ENCODE measurements at places on chromosomes 1 and 21. TPM values are rescaled to one million over a fixed set of nuclear protein-coding genes. Genes with fewer than 3 reads are reported as not detected.

GRCh38 chr1:78980511-78980910 lies 26.0 kb downstream of the ADGRL4 start:
- DNase-seq, result no peak
- no peaks in the 10 kb centered on the region for H3K27me3 ChIP-seq
- no peak overlapping the region for H3K27ac ChIP-seq
- no peaks in the 10 kb centered on the region for H3K36me3 ChIP-seq

FCRL1 gene
- total RNA-seq, result not detected

DNA sequence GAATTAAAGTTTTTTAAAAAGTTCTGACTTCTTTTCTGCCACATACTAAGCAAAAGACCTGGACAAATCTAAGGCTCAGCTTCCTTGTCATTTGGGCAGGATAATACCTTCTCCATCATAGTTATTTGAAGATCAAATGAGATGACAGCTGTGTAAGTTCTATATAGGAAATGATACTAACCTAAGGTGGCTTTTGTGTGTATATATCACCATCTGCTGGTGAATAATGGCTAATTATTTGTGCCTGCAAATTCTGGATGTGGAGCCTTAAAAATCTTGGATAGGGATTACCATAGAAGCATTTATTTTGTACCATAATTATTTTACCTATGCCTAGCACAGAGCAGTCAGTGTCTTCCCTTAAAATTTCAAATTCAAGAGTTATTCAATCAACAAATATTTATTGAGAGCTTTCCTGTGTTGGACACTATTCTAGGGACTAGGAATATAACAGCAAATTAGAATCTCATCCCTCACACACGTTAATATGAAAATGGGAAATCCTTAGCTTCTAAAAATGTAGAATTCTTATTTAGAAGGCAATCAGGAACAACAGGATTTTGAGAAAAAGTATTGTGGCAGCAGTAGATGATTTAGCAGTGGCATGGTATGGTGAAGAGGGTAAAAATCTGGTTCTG lies 89.8 kb downstream of the TMEM200B start:
- H3K4me1 ChIP-seq, result no peaks in the 10 kb centered on the region
- no peaks in the 10 kb centered on the region for H3K27me3 ChIP-seq
- H3K27ac ChIP-seq, result no peak overlapping the region
- H3K36me3 ChIP-seq, result peaks cover 10% of the 10 kb centered on the region
- no peak for DNase-seq

- H3K27me3 ChIP-seq, result no peaks in the 10 kb centered on the region
- H3K4me1 ChIP-seq, result peaks cover 69% of the 10 kb centered on the region
- peak overlapping the region; percentile 97 for H3K27ac ChIP-seq
- H3K4me3 ChIP-seq, result peak overlapping the region; percentile 58
- peaks cover 7% of the 10 kb centered on the region for H3K36me3 ChIP-seq
Observed at GRCh38 chr1:24481843-24482610, 20.6 kb upstream of the RCAN3 start.

DNA sequence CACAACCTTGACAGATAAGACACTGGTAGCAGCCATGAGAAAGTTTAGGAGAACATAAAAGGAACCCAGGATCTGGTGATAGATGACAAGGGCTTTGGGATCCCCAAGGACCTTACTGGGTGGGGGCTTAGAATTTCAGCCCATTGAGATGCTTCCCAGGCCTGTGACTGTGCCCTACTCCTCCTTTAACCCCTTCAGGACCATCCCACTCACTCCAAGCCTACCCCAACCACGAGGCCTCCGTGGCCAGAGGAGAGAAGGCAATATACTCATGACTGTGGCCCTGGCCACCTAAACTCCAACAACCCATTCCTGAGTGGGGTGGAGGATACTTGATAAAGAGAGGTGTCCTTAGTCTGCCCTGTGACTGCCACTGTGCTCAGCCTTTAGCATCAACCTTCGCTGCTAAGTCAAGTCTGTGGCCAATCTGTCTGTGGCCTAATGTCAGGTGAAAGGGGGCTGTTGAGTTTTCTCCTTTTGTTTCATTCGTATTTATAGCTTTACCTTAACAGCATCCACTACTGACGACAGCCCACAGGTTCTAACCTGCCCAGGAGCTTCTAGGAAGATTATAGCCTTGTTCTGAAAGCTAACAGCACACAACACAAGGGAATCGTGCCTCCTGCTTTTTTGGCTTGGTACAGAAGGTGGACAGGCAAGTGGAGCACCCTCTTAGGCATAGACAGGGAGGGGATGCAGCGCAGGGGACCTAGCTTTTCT lies 16.9 kb upstream of the BCAR3 start:
- H3K36me3 ChIP-seq, result no peaks in the 10 kb centered on the region
- no peak overlapping the region for H3K27ac ChIP-seq
- no peak for DNase-seq
- H3K27me3 ChIP-seq, result peaks cover 2% of the 10 kb centered on the region
